ENCODE measurements at places on chromosomes 5 and 9.

DNA sequence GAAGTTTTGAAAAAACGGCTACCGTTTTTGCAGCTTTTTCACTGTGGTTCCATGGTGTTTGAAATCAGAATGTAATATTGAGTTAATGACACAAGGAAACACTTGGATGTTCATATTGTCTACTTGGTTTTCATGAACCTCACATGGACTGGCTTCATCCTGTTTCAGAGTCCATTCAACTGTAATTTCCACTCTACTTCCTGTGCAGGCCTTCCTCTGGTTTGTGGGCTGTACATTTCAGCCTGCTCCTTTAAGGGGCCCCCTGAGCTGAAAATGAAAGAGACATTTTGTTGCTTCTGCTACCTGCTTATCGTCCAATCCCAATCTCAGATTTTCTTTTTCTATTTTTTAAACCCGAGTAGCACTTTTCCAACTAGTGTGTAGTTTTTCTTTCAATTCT lies 41.8 kb upstream of the CDKN2B start:
- no peak for DNase-seq

DNA sequence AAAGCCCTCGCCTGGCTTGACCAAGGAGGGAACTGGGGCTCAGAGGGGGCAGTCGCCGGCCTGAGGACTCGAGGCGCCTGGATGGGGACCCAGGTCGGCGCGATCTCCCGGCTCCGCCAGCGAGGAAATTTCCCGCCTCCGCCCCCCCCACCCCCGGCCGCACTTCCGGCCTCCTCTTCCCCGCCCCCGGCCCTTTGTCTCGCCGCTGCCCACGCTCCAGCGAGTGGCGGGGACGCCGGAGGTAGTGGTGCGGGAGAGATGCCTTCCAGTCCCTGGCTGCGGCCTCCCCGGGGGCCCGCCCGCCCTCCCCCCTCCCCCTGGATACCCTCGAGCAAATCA lies 448 bp upstream of the GPRIN1 start:
- peak; percentile 8 for DNase-seq

- DNase-seq = peak; percentile 4
Measured at GRCh38 chr5:96627792-96628398, 34.3 kb upstream of the CAST start.

DNA sequence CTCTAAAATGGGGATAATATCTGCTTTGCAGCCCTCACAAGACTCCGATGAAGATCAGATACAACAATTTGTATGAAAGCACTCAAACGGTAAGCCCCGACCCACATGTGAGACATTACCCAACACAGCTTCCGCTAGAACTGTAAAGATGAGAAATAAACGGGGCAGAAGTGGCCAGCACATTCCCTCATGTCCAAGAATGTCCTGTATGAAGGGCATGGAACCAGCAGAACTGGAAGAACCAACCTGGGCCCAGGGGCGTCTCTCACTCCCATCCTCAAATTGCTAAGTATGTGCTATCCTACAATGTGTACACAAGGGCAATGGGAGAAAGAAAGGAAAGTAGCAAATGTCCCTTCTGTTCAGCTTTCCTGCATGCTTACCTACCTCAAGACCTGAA lies 33.0 kb downstream of the CCDC125 start:
- no peak for DNase-seq

DNA sequence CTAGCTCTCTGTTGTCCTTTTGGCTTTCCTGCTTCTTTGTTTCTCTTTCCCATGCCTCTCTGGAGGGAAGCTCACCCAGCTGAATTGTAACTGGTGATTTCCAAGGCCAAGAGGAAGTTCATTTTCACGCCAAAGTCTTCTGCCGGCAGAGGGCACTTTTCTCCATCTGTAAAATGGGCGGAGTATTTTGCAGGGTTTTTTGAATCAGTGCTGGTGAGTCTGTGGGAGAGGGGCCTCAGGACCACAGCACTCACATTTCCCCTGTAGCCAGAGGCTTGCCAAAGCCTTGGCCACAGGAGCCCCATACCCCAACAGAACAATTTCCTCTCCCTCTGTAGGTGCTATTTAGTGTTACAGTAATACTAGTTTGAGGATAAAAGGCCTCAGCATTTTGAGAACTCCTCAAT lies 42.3 kb upstream of the MATR3 start:
- DNase-seq = no peak

GRCh38 chr9:81032831-81033230 lies 656.5 kb downstream of the TLE1 start:
- no peak for DNase-seq

GRCh38 chr9:26950521-26950920 lies 3.5 kb upstream of the PLAA start:
- DNase-seq = peak; percentile 19

DNA sequence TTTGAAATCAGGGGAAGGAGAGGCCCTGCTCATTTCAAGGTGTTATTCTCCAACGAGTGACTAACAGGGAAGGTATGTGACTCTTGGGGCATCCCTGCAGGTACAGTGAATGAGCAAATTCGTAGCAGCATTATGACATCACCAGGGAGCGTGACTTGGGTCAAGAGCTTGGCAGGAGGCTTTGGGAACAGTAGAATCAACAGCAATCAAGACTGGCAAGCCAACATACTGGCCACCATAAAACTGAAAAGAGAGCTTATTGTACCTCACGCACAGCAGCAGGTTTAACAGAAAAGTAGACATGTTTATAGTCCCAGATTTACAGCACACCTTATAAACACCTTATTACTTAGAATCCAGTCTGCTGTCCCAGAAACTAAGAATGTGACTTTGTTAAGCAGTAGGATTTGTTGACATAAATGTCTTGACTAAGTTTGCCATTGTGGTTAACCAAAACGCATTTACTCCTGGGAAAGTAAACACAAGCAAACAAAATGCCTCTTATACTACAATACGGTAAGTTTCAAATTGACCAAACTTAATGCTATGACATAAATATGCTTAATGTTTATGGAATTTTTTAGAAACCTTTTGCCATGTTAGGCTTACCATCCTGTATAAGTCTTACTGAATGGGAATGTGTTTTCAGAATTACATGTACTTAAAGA lies 297.8 kb downstream of the NPR3 start:
- DNase-seq = no peak

GRCh38 chr5:145479857-145480256 lies 355.3 kb downstream of the PRELID2 start:
- DNase-seq = no peak

GRCh38 chr9:113963017-113963620 lies 87.0 kb downstream of the ZNF618 start:
- peak; percentile 53 for DNase-seq

- DNase-seq = no peak
Measured at GRCh38 chr9:70255486-70255885, 3.3 kb upstream of the SMC5 start.

DNA sequence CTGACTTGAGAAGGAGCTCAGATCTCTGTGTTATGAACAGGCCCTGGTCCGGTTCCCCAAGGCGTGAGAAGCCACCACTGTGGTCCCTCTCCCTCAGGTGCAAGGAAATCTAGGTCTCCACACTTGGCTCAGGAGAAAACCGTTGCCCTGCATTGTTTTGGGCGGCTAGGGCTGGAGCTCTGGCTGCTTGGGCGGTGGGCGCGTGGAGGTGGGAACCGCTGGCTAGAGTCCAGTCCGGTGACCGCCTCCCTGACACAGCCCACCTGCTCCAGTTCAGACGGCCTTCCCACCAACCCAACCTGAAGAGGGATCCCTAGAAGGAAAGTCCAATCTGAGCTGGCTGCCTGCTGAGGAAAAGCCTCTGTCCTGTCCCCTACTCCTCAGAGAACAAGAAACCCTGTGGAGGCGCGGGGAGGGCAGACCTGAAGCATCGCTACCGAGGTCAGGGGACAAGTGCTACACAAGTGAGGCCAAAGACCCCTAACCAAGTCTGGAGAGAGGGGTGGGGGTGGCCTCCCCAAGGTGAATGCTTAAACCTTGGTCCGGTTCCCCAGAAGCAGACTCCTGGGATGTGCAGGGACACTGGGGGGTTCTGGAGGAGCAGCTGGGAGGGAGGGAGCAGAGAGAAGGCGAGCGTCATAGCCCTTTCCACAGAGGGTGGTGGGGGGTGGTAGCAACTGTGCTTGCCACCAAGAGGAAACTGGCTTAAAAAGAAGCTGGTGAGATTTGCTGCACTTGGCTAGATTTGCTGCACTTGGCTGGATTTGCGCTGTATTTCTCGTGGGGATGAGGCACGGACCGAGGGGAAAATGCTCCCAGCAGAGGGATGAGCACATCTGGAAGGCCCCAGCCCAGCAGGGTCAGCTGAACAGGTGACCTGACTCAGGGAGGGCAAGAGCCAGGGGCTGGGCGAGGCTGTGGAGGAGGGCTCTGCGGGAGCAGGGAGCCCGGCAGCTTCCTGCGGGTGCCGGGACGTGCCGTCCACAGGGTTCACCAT lies 65.2 kb downstream of the RAPGEF1 start:
- no peak for DNase-seq

- no peak for DNase-seq
Measured at GRCh38 chr5:102622262-102622661, 123.5 kb upstream of the SLCO6A1 start.

- no peak for DNase-seq
Measured at GRCh38 chr5:126520593-126520953, 74.4 kb downstream of the ALDH7A1 start.

GRCh38 chr5:93748875-93749397 lies 7.5 kb upstream of the POU5F2 start:
- DNase-seq = no peak

GRCh38 chr5:174329738-174330137 lies 284.2 kb downstream of the NSG2 start:
- DNase-seq = no peak

- DNase-seq = no peak
Measured at GRCh38 chr5:168778536-168778935, 199.4 kb upstream of the PANK3 start.

DNA sequence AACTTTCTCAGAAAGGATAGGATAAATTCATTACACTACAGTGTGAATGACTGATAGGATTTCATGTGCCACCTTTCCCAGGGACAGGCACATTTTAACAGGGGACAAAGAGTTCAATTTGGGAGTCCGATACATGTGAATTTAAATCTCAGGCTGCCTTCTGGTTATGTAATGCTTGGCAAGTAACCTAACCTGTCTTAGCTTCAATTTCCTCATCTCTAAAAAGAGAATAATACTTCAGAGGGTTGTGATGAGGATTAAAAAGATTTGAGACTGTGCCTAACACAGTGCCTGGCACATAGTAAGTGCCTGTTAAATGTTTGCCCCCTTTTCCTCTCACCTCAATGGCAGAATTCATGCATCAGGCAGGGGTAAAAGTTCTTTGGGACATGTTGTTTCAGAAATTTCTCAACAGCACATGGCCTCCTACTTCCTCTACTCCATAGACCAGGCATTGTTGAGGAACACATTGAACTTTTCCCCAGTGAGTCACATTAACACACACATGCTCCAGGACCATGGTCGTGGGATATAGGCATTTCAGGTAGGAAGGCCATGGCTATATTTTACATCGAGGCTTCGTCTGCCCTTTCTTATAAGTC lies 94.6 kb upstream of the EGFLAM start:
- DNase-seq = no peak

GRCh38 chr9:26437056-26437711 lies 455.4 kb downstream of the CAAP1 start:
- DNase-seq = no peak

DNA sequence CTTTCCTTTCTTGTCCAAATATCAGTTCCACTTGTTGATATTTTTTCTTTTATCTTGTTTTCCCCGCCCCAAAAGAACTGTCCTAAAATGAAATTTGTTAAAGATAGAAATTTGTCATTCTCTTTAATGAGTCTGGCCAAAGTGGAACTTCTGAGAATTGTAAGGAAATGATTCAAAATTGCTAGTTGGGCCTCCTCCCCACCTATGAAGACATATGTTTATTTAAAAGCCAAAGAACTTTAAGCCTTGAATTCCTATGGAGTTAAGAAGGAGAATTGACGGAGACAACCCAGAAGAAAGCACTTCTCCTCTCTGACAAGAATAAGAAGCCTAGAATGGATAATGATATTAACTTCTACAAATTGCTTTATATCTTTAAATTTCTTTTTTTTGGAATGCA lies 59.1 kb upstream of the ALDH1A1 start:
- DNase-seq = no peak
